ENCODE measurements at places on chromosomes 7 and 10.

DNA sequence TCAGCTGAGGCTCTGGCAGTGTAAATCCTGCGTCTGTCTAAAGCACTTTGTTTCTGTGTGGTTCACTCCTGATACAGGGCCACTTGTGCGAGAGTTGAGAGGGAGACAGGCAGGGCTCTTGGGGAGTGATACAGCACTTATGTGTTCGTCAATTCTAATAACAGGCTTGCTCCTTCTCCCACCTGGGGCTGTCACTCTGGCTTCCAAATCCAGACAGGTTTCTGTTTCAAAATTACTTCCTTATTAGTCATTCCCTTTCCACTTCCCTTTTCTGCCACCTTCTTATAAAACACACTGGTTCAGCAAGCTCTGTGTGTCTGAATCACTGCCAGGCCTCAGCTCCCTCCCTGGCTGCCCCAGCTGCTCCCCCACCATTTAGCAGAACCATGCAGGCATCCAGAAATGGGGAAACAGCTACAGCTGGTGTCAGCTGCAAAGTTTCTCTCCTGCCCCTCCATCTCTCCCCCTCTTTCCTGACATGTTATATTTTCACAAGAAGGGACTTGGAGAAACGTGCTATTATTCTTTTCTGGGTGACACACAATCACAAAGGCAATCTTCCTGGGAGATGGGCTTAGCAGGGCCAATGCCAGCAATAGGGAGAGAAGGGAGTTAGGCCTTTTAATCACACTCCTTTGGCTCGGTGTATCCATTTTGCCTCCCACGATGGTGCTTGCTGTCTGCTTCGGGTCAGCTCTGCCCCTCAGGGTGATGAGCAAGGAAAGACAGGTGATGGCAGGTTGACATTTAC is 58.4 kb upstream of the ZNRF2 start:
- DNase-seq: peak; percentile 86

GRCh38 chr10:31170636-31171035 is 139.0 kb upstream of the ZNF438 start:
- no peak for DNase-seq

- DNase-seq: no peak
Measured at GRCh38 chr7:135886345-135887132, 90.6 kb downstream of the MTPN start.

DNA sequence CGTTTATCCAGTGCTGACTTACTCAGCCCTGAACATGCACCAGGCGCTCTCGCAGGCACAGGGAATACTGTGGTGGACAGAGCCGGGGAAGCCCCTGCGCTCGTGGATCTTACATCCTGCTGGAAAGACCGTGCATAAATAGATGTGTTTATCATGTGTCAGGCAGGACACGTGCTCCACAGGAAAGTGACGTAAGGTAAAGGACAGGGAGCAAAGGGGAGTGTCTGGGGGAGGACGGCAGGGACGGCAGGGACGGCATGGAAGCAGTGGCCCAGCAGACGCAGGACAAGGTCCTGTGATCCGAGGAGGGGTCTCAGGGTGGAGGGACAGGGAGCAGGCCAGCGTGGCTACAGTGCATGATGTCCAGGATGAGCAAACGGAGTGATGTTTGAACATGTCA is 410.5 kb downstream of the PAXIP1 start:
- DNase-seq: no peak

GRCh38 chr10:33557313-33557712 is 222.8 kb upstream of the NRP1 start:
- no peak for DNase-seq
